Islet precursor cell (in vitro differentiated cells): ENCODE measurements at places on chromosomes 13 and 19.

DNA sequence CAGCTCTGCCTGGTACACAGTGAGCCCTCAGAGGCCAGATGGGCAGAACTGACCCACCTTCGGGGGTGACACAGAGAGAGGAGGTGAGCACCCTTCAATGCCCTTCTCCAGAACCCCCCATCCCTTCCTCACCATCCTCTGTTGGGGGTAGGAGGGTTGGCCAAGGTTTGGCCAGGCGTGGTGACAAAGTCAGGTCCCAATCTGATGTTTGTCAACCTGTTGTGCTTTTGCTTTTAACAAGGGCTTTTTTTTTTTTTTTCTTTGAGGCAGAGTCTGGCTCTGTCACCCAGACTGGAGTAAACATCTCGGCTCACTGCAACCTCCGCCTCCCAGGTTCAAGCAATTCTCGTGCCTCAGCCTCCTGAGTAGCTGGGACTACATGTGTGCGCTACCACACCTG, 7.3 kb downstream of the PTGIR start:
- no peak for DNase-seq

DNA sequence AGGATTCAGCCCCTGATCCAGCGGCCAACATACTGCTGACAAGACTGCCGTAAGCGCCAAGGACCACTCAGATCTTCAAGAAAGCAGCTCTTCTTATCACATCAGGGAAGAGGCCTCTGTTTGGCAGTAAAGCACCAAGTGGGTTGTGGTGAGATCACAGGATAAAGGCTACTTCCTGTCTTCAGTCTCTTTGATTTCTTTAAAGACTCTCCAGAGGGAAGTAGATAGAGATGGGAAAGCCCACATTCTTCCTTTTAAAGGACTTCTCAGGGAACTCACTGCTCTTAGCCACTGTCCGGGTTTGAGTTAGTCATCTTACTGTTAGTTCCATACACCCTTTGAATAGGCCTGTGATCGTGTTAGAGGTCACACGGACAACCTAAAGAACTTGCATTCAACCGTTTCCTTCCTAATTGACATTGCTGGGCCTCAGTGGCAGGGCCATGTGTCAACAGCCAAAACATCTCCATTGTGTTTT, 47.2 kb upstream of the POMP start:
- DNase-seq: peak; percentile 82

- DNase-seq: peak; percentile 65
These were observed 529 bp downstream of the ZNF836 start for GRCh38 chr19:52170863-52171320.

DNA sequence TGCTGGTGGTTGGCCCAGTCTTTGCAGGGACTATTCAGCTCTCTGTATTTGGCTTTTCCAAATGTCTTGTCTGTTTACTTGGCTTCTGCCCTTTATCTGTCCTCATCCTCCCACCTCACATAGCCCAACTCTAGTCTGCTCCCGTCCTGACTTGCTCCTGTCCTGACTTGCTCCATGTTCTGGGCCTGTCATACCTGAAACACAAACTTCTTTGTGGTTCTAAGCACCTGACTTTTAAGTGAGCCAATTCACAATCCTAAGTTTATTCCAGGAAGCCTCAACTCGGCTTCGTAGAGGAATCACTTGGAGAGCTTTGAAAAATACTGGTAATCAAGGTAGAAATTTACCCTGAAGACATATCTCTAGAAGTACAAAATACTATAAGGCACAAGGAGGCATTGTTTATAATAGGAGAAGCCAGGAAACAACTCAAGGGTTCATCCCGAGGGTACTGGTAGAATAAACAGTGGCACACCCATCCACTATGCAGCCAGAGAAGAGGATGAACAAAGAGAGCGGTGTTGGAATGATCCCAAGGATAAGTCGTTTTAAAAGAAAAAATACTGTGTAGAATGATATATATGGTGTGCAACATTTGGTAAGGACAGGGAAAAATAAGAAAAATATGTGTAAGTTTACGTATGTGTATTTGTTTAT, 284.5 kb downstream of the FGF14 start:
- DNase-seq: no peak

DNA sequence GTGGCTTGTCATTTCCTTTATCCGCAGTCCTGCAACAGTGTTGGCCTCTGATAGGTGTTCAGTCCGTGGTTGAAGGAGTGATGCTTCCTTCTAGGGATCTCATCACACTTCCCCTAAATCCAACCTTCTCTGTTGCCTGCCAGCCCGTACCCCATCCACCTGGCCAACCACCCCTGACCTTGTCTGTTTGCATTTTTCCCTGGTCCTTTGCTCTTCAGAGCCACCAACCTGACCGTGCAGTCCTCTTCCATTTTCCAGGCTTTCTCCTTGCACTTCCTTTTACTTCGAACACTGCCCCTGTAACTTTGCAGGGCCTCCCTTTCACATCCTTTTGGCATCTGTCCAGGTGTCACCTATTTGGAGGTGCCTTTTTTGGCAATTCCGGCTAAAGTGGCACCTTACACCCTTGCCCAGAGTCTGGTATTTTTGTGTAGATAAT, 696 bp downstream of the ZNF460 start:
- no peak for DNase-seq

GRCh38 chr19:1953441-1954094, 12.6 kb downstream of the CSNK1G2 start:
- DNase-seq: no peak

GRCh38 chr13:46963904-46964303, 67.1 kb upstream of the HTR2A start:
- no peak for DNase-seq

GRCh38 chr13:40146063-40146462, 490.6 kb downstream of the COG6 start:
- DNase-seq: no peak

DNA sequence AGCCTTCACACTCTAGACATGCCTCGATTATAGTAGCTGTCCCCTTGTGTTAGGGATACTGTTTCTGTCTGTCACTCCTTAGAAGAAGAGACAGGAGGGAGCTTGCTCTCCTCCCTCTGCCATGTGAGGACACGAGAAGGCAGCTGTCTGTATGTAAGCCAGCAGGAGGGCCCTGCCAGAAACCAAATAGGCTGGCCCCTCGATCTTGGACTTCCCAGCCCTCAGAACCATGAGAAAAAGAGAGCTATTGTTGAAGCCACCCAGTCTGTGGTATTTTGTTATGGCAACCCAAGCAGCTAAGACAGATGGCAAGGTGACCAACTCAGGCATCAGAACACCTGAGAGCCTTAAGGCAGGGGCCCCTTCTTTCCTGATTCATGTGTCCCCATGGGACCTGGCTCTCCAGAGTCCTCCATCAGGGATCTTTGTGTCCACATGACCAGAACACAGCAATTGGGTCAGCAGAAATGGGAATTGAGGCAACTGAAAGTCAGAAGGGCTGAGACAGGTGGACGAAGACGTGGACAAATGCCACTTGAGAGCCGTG, 65.6 kb upstream of the NPAS1 start:
- DNase-seq: no peak

GRCh38 chr19:38970664-38971532, 4.6 kb downstream of the FBXO17 start:
- no peak for DNase-seq

GRCh38 chr19:8866344-8866743, 34.2 kb downstream of the MBD3L1 start:
- DNase-seq: no peak

DNA sequence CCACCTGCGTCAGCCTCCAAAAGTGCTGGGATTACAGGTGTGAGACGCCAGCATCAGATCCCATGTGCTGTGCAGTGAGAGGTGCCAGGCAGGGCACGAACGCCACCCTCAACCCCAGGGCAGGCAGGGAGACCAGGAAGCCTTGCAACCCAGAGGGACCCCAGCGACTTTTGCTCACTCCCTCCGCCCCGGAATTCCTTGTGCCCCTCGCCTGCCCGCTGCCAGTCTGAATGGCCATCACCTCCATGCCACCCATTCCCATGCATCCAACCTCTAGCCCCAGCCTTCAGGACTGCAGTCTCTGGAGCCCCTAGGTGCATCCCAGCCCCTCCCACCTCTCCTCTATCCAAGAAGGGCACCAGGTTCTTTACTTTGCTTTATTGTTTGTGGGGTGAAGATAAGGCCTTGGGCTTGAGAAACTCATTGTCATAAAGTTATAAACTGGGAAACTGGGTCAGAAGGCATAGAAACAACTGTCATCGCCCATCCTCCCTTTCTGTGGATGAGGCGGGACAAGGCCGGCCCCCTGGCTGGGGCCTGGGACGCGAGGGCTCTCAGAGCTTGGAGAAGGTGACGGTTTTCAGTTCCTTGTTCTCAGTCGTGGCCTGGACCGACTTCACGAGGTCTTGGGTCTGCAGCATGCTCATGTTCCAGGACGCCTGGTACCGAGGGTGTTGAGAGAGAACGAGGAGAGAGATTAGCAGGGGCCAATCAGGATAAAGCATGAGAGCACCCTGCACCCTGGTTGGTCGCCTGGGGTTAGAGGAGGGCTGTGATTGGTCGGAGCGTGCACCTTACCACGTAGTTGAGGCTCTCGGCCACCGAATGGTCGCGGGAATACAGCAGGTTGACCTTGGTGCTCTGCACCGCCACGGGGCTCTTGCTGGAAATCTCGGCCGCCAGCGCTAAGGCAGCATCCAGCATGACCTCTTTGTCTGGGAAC, 2.6 kb upstream of the LGALS4 start:
- DNase-seq: no peak

DNA sequence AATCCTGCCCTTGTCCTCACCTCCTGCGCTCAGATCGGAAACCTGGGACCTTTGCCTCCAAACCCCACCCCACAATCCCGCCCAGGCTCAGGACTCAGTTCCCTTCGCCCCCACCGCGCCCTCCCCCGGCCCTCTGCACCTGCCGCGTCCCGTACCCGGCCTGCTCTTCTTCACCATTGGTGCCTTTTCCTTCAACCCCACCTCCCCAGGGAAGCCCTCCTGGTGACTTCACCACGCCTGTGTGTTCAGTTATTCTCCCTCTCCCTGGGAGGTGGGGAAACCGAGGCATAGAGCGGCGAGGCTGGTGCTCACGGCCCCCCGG, 19.3 kb upstream of the TCF3 start:
- DNase-seq: no peak

GRCh38 chr13:99991013-99991827, 9.6 kb downstream of the ZIC2 start:
- no peak for DNase-seq

DNA sequence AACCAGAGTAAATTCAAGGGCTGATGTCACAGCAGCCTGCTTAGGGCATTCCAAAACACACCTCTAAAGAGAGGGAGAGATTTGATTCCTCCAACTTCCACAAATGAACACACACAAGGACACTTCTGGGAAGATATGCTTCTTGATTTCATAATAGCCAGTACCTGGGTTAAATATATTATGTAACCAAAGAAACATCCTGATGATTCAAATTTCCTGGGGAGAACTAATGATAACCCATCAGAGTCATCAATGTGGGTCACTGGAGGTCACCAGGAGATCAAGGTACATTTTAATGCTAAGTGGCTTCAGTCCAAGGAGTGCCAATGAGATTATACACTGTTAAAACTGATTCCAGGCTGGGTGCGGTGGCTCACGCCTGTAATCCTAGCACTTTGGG, 54.0 kb upstream of the DOCK9 start:
- DNase-seq: no peak

- DNase-seq: no peak
These were observed 111.6 kb upstream of the OBI1 start for GRCh38 chr13:78770601-78771000.

GRCh38 chr19:10113964-10114650, 2.6 kb downstream of the P2RY11 start:
- DNase-seq: no peak

GRCh38 chr13:111361873-111362648, 41.6 kb downstream of the TEX29 start:
- no peak for DNase-seq

- DNase-seq: no peak
These were observed 92.9 kb downstream of the GNG7 start for GRCh38 chr19:2609389-2610116.

GRCh38 chr13:21777166-21777565, 106.3 kb downstream of the FGF9 start:
- no peak for DNase-seq
